ENCODE measurements at places on chromosomes 2 and 18.

DNA sequence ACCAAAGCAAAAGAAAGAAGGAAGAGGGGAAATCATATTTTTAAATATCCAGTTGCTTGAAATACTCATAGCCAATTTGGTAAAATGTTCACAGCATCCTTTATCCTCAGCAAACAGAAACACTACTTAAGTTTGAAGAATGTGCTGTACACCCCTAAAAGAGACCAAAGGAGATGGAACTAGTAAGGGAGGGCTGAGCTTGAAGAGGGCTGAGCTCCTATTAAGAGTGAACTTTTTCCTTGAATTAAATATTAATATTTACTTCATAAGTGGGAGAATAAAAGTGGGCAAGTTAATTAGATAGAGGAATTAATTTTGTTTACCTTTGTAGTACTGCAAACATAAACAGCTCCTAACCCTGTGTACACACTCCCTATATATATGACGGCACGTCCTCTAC lies 7.0 kb downstream of the EVX2 start:
- DNase-seq = no peak

DNA sequence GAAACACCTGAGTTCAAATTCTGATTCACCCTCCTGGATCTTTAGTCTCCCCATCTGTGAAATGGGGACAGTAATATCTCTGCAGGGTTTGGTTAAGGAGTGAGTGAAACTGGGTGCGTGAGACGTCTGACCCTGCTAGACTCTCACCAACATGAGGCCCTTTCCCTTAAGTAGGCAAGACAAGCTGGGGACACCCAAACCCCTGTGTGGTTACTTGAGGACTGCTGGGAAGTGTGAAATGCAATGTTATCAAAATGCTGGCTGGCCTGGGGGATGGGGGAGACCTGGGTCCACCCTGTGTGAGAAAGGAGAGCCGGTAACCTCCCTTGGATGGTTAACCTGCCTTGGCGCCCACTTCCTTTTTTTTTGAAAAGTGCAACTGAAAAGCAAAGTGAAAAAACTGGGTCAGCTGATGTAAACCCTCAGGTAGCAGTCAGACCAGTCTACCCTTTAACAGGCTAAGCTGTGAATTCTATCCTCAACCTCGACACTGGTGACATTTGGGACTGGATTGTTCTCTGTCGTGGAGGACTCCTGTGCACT lies 82.3 kb downstream of the INPP5D start:
- no peak for DNase-seq

DNA sequence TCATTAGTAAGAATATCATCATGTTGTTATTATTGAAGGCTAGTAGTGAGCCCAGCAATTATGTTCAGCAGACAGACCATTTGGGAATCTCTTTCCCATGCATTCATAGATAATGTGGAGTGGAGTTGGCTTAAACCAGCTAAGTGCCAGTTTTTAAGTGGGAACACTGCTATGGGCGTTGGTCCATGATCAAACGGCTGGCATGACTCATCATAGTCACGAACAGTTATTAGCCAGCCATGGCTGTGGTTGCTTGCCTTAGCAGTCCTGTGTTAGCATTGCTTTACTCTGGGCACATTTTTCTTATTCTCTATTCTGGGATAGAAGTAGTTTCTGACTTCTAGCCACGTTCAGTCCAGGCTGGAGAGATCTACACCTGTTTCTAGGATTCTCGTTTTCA lies 17.7 kb downstream of the EIF4E2 start:
- no peak for DNase-seq

GRCh38 chr2:68849579-68850030 lies 21.6 kb downstream of the BMP10 start:
- no peak for DNase-seq

GRCh38 chr2:6446938-6447608 lies 418.6 kb downstream of the CMPK2 start:
- no peak for DNase-seq

DNA sequence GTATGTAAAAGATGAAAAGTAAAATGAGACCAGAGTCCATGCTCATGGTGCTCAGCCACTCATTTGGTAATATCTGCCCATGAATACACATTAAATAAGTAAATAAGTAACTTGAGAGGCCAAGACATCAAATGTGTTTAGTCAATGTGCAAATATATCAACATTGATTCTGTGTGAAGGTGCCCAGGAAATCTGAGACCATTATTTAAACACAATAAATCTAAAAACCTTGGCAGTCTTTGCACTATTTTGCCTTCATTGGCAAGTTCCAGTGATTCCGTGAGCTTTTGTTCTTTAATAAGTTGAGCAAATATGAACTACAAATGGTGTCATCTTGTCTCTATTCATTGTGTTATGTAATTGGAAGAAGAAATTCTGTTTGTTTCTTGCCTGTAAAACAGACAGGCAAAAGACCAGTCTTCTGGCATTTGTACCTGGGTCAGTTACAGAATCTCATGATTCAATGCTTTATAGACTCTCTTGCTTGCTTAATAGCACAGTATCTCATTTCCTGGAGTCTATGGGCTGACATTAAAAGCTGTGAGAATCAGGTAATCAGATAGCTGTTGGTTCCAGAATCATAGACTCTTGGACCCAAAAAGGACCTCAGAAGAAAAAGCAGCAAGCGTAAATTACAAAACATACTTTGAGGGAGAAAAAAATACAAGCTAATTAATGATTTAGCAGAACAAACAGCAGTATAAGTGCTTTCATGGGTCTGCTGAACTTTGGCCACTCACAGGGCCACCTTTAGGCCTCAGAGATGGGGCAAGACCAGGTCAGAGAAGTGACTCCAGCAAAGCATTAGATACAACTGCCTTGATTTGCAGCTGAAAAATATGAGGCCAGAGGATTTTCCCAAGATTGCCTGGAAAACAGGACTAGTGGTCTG lies 20.0 kb upstream of the SERPINB3 start:
- DNase-seq = peak; percentile 5

GRCh38 chr2:118672571-118673158 lies 174.8 kb downstream of the EN1 start:
- no peak for DNase-seq
